GDM1 (cell line): ENCODE measurements at places on chromosomes 2 and 18.

GRCh38 chr2:11405599-11406266 lies 60.2 kb downstream of the E2F6 start:
- no peak for DNase-seq

DNA sequence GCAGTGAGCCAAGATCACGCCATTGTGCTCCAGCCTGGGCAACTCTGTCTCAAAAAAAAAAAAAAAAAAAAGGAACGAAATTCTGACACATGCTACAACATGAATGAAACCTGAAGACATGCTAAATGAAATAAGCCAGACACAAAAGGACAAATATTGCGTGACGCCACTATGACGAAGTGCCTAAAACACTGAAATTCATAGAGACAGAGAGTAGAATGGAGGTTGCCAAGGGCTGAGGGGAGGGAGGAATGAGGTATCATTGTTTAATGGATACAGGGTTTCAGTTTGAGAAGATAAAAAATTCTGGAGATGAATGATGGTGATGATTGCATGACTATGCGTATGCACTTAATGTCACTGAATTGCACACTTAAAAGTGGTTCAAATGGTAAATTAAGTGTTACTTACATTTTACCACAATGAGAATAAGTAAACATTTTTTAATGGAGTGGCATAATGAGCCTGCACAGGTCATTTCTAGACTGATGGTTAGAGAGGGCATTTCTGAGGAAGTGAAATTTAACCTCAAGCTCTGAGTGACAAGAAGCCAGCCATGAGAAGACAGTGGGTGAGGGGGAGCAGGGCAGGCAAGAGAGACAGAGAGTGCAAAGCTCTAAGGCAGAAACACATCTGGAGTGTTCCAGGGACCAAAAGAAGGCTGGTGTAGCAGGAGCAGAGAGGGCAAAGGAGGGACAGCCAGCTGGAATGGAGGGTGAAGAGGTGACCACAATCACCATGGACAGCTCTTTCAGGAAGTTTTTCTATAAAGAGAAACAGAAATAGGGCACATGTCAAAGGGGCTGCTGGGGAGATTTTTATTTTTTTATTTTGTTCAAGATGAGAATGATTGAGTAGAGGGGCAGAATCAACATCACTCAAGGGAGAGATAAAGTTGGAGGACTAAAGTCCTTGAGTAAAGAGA lies 20.6 kb upstream of the EXOC6B start:
- no peak for DNase-seq

- no peak for DNase-seq
Observed at GRCh38 chr2:44805401-44806235, 135.9 kb upstream of the SIX3 start.

GRCh38 chr2:25222477-25223121 lies 54.2 kb upstream of the POMC start:
- DNase-seq = no peak

DNA sequence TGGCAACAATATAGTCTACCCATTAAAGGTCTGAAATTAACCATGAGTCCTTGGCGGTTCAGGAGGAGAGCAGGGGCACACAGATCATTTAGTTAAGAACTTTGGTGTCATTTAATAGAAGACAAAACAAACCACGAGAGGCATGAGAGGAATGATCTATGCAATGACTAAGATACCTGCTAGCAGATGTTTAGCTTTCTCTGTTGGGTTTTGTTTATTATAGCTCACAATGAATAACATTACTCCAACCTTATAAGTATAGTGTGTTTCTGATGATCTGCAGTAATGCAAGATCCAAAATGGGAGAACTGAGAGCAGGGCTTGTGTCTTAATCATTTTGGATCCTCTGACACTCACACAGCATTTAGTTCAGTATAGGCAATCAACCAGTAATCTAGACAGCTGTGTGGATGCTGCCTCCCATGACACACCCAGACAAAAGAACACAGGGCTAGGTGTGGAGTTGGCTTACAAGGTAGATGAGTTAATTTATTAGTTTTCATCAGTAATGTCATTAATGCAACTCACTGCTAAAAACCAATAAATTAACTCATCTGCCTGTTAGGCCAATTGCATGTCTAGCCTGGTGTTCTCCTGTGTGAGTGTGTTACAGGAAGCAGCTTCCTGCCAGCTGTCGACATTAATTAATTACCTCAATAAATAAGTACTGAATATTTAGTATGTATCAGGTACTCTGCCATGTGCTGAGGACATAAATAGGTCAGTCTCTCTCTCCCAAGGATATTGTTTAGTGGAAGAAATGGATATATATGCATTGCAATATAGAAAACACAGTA lies 92.3 kb downstream of the CLIP4 start:
- DNase-seq = no peak

GRCh38 chr2:120624738-120625446 lies 110.8 kb upstream of the GLI2 start:
- DNase-seq = no peak

DNA sequence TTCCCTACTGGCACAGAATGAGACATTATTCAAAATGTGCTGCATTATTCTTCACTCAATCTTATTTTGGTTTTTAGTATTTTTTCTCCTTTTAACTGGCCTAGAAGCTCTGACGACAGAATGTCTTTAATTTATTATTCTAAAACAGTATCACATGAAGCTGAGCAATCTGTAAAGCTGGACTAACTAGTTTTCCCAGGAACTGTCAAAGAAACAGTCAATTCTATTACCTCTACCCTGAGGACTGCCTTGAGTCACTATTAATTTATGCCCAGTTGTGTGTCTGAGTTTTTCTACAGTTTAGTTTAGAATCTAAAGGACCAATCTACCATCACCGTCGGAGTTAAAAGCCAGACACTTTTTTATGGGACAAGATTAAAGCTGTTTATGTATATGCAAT lies 31.6 kb downstream of the MBD2 start:
- no peak for DNase-seq
